ENCODE measurements at places on chromosomes 7 and 10. TPM values are rescaled to one million over a fixed set of nuclear protein-coding genes. Genes with fewer than 3 reads are reported as not detected.

- no peak for DNase-seq
Measured at GRCh38 chr10:375815-376505, 240.7 kb downstream of the ZMYND11 start.

- DNase-seq, result no peak
Measured at GRCh38 chr10:5545011-5545410, 20.2 kb downstream of the CALML3 start.

DNA sequence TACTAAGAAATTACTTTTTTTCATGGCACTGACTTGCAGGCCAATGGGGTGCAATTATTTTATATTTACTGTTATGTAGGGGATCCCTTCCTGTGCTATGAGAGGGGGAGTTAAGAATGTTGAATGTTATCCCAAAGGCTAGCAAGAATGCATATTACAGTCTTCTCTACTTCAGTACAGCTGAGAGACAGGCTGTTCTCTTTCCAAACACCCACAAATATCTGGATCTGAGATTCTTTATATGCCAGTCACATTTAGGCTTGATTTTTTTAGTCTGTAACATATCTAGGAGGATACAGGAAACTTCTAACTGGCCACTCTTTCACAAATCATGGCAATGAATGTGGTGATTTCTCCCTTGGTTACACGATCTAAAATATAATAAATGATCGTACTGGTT is 266.4 kb upstream of the FZD8 start:
- no peak for DNase-seq

DNA sequence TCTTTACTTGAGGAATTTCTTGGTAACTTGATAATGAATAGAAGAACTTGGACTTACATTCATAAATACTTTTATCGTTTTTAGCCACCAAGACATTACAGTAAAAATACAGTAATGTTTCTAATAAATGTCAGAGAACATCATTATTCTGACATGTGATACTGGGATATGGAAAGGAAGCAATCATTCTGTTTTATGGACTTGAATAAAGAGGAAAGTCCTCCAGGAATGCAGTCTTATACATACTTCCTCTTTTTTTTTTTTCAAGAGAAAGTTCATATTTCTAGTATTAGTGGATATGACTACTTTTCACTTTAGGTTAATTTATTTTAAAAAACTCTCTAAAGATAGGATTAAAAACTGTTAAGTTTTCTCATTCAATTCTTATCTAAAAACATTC is 220.0 kb upstream of the SEMA3C start:
- DNase-seq, result no peak

Gene NPFFR1
- total RNA-seq, result not detected

Gene CLRN3
- total RNA-seq, result not detected

Gene TSPAN15
- 0.85 TPM for total RNA-seq

DNA sequence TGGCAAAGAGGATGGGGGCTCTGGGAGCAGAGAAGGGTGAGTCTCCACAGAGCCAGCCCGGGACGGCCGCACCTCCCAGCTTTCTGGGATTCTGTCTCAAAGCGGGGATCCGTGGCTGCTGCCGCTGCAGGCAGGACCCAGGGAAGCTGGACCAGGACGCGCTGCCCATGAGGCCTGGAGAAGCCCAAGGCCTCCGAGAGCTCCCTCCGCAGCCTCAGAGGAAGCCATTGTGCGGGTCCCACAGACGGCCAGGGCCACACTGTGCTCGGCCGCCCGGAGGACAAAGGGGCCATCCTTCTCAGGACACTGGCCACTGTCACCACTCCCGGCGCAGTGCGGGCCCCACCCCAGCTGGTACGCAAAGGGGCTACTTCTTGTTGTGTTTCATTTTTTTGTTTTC is 79.3 kb upstream of the PDGFA start:
- DNase-seq, result no peak

Gene LRRD1
- total RNA-seq, result not detected

- DNase-seq, result no peak
Measured at GRCh38 chr10:106506526-106507283, 657.8 kb downstream of the SORCS1 start.

DNA sequence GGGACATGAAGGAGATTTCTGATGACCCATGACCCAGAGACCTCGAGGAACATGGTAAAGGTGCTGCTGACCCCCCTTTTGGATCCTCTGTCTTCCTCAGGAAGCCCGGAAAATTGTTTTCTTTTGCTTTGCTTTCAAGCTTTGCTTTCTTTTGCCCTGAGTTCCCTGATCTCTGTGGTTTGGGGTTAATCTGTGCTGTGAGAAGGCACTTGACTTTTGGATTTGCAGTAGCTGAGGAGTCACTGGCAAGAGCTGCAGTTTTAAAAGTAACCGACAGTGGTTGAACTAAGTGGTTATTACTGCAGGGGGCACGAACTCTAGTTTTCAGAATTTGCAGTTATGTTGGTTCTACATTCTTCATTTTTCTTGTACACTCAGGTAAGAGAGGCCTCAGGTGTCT is 53.0 kb downstream of the PDZD8 start:
- DNase-seq, result no peak

GRCh38 chr10:87716348-87716670 is 56.6 kb downstream of the PAPSS2 start:
- DNase-seq, result no peak

DNA sequence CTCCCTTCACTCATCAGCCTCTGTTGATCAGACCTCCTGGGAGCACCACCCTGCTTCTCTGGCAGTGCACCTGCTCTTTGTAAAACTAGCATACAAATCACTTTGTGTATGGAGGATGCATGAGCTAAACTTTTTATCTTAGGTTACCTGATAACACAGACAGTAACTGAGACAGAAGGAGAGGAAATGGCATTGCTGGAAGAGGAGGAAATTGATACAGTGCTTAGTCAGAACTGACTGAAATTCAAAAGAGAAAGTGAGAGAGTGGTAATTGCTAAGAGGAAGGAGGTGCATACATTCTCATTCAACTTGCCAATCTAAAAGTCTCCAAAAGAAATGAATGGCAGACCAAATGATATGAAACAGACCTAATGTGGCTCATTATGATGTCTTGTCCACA is 1120.7 kb downstream of the GATA3 start:
- no peak for DNase-seq

- DNase-seq, result peak; percentile 28
Measured at GRCh38 chr10:69389827-69390490, 26.8 kb downstream of the TACR2 start.

DNA sequence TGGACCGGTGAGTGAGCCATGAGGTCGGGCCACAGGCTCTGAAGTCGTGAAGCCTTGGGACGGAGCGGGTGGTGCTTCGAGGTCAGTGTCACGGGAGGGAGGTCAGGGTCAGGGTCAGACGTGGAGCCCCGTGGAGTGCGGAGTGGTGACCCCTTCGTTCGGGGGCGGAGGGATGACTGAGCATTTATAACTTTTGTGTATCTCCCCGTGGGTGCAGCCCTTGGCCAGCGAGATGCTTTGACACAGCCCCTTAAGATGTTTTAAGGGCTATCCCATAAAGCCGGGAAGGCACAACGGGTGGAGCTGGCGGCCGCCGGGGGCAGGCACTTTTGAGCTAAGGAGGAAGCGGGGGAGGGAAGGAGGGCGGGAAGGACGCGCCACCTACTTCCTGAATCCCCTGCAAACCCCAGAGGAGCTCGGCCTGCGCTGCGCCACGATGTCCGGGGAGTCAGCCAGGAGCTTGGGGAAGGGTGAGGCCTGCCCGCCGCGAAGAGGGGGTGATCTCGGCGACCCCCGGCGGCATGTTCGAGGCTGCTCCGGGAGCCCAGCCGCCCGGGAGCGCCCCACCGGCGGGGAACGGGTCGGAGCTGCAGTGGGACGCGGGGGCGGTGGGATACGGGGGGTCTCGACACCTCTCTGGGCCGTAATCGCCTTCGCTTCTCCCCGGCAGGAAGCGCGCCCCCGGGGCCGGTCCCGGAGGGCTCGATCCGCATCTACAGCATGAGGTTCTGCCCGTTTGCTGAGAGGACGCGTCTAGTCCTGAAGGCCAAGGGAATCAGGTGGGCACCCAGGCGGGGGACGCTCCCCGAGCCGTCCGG is at the start of gene GSTO1:
GSTO1 (plus strand) TSS at position 400 of the 818 bp plus-strand sequence; CDS start at position 437, 37 bp downstream.
- peak; percentile 71 for DNase-seq

DNA sequence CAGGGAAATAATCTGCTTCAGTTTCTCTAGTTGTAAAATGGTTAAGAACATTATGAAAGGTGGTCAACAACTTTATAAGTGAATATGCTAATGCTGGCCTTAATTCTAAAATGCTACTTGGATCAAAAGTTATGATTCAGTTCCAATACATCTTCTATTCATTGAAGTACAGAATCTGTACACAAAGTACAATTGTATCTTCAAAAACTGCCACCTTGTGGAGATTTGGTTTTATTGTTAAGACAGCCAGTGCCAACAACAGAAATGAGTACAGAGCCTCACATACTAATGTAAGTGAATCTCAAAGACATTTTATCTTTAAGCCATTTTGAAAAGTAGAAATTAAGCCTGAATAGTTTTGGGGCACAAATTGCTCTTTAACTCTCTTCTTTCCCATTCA is 194.0 kb downstream of the CFTR start:
- DNase-seq, result no peak

Gene HPSE2
- not detected for total RNA-seq

DNA sequence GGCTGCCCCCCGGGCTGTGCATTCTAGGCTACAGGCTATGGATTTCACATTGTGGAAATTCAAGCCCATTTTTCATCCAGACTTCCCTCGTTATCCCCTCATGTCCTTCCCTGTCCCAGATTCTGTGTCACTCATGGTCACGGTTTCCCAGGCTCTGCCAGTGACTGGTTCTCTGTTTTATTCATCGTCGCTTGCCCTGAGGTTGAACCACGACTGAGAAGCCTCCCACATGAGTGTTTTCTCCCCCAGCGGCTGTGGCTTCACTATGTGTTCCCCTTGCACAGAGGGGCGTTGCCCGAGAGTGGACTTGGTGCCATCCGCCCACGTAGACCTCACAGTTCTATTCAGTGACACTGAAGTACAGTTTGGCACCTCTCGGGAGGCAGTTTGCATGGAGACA is 14.0 kb downstream of the NOM1 start:
- no peak for DNase-seq

Gene CRPPA
- 1.4 TPM for total RNA-seq

GRCh38 chr7:102061981-102062390 is 224.7 kb upstream of the SH2B2 start:
- DNase-seq, result no peak

Gene EIF5AL1
- 0.18 TPM for total RNA-seq

Gene PDGFA
- total RNA-seq, result 5.3 TPM

GRCh38 chr7:142528608-142529408 is 220.5 kb upstream of the PRSS1 start:
- DNase-seq, result no peak

GRCh38 chr10:29228562-29228961 is 60.3 kb upstream of the LYZL1 start:
- DNase-seq, result no peak

- DNase-seq, result no peak
Measured at GRCh38 chr10:61812920-61813319, 88.6 kb upstream of the ARID5B start.

DNA sequence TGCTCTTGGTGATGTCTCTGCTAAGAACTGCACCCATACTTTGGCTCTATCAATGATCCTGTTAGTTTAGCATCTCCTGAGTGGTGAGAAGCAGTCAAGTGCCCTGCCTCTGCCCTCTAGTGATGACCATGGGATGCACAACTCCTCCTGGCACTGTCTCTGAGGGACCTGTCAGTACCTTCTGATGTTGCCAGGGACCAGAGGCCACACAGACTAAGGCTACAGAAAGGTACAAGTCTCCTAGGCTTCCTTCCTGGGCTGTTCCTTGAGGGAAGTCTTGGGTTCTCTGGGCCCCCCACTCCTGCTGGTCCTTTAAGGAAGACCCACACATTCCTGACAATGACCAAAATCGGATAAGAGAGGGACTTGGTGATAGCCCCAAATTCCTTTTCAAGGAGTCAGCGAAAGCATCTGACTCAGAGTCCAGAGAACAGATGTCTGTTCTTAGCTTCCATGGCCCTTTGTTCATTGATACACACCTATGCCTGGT is 15.3 kb downstream of the NKX2-3 start:
- DNase-seq, result peak; percentile 48

DNA sequence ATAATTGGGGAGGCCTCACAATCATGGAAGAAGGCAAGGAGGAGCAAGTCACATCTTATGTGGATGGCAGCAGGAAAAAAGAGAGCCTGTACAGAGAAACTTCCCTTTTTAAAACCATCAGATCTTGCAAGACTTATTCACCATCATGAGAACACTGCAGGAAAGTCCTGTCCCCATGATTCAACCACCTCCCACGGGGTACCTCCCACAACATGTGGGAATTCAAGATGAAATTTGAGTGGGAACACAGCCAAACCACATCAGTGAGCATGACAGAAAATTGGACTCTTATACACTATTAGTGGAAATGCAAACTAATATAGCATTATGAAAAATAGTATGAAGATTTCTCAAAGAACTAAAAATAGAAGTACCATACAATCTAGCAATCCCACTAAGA is 271.2 kb downstream of the MAGI2 start:
- DNase-seq, result no peak

DNA sequence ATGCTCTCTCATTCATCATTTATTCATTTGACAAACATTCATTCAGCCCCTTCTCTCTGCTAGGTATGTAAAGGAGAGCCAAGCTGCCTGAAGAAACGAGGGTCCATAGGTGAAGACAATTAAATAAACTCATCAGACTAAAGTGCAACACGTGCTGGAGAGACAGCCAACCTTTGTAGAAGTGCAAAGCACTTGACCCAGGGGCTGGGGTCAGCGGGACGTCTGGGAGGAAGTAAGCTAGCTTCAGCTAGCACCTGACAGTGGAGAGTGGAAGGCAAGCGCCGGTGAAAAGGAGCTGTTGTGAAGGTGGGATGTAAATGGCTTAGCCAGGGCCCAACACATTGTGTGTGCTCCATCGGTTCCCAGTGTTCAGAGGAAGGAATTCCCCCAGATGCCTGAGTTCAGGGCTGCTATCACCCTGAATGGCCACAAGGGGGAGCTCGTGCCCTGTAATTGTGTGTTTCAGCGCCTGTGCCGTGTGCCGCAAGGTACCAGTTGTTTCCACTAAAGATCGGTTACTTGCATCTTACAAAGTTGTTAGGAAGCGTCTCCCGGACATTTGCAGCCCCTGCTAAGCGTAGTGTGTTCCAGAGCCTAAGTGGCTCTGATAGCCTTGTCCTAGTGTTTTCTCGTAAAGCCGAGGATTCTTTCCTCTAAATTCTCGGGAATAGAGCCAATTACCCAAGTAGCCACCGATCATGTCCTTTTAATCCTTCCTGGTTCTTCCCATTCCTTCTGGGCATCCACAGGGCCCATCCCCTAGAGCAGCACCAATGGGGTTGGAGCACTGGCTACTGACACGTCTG is 30.6 kb downstream of the TLX1 start:
- DNase-seq, result peak; percentile 85

DNA sequence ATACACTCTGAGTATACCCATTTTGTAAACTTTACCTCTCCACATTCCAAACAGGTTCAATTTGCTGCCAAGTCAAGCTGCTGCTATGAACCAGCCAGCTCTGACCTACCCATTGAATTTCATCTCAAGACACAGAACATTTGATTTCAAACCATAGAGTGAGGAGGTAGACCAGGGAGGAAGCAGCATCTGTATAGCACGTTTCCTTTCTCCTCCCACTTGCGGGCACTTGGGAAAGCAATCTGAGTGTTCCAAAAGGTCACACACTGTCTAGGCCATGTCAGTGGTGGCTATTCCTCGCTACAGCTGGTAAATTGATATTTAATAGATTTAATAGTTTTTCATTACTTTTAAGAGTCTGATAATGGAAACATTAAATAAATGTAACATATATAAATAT is 147.8 kb upstream of the EEPD1 start:
- no peak for DNase-seq

GRCh38 chr7:44962483-44963251 is 16.1 kb downstream of the MYO1G start:
- peak; percentile 35 for DNase-seq

Gene LEP
- total RNA-seq, result not detected

Gene TECPR1
- 21.8 TPM for total RNA-seq

Data from activated CD4-positive, alpha-beta T cell treated with anti-CD3 and anti-CD28 coated beads for 36 hours (primary cell).